ENCODE measurements at places on chromosomes 3 and 15. TPM values are rescaled to one million over a fixed set of nuclear protein-coding genes. Genes with fewer than 3 reads are reported as not detected.

DNA sequence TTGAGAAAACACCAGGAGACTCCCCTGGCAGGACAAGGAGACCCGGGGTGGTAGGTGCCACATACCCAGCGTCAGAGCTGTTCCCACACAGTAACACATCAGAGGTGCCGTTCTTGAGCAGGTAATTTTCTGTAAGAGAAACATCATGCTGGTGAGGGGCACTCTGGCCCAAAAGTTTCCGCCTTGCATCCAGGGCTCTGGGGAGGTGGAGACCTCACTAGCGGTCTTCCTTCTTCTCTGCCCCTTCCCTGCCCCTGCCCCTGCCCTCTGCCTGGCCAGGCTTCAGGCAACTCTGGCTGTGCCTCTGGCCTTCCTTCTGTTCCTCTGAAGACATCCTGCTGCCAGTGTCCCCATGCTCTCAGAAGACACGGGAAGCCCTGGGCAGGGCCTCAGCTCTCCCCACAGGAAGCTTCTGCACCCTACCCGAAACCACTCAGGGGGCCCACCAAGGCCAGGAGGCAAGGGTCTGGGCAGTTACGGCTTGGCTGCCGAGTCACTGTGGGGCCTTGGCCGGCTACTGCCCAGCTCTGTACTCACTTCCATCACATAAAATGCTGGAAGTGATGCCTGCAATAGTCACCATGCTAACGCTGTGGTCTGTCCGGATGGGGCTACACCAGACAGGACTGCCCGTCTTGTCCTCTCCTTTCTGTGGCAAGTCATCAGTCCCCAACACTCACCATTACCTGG lies 41.3 kb downstream of the SCN5A start:
- H3K4me1 ChIP-seq, result no peaks in the 10 kb centered on the region
- DNase-seq, result peak; percentile 36
- no peak overlapping the region for H3K4me3 ChIP-seq

CFAP20DC gene
- not detected for total RNA-seq

OR5K2 gene
- not detected for total RNA-seq

DNA sequence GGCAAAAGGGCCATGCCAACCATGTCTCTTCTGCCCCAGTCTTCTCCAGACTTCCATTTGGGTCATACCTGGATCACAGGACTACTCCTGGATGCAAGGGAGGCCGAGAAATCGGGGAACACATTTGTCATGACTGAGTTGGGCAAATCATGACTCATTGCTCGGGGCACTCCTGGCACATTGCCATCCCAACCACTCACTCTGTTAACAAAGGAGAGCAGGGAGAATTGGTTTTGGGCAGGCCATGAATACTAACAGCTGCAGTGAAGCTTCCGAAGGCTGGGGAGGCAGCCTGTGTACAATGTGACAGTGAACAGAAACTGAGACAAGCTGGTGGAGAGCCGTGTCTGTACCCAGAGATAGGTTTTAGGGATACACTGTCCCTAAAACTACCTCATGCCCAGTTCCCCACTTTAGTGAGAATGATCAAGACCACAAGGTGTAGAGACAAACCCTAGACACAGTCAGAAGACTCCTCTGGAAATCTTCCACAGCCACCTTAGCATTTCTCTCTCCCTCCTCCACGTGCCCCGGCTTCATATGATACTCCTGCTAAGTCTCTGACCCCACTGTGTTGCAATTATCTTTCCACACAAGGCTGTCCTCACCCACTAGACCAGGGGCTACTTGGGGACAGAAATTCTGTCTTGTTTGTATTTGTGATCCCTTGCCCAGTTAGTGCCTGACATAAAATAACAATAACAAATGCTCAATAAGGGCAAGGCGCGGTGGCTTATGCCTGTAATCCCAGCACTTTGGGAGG lies 10.5 kb upstream of the BUB1B start:
- H3K4me3 ChIP-seq, result no peak overlapping the region
- no peaks in the 10 kb centered on the region for H3K27me3 ChIP-seq
- DNase-seq, result no peak
- peaks cover 2% of the 10 kb centered on the region for H3K4me1 ChIP-seq
- H3K27ac ChIP-seq, result no peak overlapping the region

GRCh38 chr3:58383476-58383875 lies 50.2 kb downstream of the PDHB start:
- peaks cover 18% of the 10 kb centered on the region for H3K4me1 ChIP-seq
- H3K4me3 ChIP-seq, result no peak overlapping the region
- no peak for DNase-seq

DNA sequence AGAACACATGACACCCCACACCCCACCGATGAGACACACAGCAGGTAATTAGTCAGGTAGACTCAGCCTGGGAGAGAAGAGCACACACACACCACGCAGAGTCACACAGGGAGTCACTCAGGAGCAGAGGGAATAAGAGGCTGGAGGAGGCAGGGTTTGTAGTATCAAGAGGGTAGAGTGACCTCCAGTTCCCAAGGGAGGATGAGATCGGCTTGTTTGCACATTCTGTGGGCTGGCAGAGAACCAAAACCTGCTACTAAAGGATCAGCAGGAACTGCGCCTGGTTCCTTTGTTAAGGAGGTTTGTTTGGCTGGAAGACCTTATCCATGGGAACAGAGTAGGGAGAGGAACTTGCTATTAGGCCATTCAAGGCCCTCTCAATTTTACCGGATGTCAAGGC lies 281.4 kb upstream of the SLCO3A1 start:
- no peaks in the 10 kb centered on the region for H3K4me1 ChIP-seq
- no peak for DNase-seq
- no peak overlapping the region for H3K4me3 ChIP-seq
- H3K27me3 ChIP-seq, result no peaks in the 10 kb centered on the region
- no peaks in the 10 kb centered on the region for H3K36me3 ChIP-seq

DNA sequence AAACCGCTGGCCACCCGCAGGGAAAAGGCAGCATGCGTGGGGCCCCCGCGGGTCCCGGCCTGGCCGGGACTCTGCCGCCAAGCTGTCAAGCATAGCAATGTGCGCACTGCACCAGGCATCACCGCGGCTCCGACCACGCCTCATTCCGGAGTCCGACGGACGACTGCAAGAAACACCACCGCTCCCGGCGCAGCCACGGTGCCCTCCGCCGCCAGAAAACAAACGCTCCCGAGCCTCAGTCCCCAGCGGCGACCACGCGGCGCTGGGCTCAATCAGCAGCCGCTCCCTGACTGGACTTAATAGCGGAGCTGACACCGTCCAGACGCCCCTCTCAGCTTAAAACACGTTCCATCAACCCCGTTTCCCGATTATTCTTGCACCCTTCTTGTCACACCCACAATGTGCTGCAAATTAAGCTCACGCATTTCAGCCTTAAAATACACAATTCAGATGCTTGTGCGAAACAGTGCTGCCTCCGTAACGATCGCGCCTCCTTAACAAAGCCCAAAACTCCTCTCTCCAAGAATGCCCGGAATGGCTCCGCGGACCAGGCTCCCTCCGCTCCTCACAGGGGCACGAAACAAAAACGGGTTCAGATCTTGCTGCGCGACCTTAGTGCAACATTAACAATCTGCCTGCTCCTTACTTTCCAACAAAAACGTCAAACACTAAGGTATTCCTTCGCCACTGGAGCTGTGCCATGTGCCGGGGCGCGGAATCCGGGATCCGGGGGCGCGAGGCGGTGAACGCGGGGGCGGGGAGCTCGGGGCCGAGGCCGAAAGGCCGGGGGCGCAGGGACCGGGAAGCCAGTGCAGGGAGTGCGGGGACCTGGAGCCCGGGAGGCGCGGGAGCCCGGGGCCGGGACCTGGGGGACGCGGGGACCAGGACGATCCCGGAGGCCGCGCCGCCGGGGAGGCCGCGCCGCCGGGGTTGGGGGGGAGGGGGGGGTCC lies 655 bp downstream of the CYFIP1 start:
- no peaks in the 10 kb centered on the region for H3K27me3 ChIP-seq
- peaks cover 9% of the 10 kb centered on the region for H3K4me1 ChIP-seq
- peak; percentile 84 for DNase-seq
- peak overlapping the region; percentile 89 for H3K4me3 ChIP-seq
- H3K36me3 ChIP-seq, result no peaks in the 10 kb centered on the region

NDN gene
- total RNA-seq, result 30.7 TPM

GRCh38 chr3:119304201-119304713 lies 10.1 kb downstream of the ARHGAP31 start:
- no peaks in the 10 kb centered on the region for H3K27me3 ChIP-seq
- no peak for DNase-seq
- peaks cover 46% of the 10 kb centered on the region for H3K4me1 ChIP-seq
- H3K36me3 ChIP-seq, result peaks cover 5% of the 10 kb centered on the region
- H3K27ac ChIP-seq, result no peak overlapping the region
- no peak overlapping the region for H3K4me3 ChIP-seq

GRCh38 chr3:23256741-23257435 lies 53.8 kb downstream of the UBE2E2 start:
- no peak overlapping the region for H3K27ac ChIP-seq
- no peak overlapping the region for H3K4me3 ChIP-seq
- H3K27me3 ChIP-seq, result no peaks in the 10 kb centered on the region
- DNase-seq, result no peak

PPP2R3A gene
- total RNA-seq, result 7.4 TPM

Measured in upper lobe of right lung (tissue), 1 donor.